ENCODE measurements at places on chromosomes 3 and 15.
A peak's percentile ranks its signal among the peaks of the same experiment; 100 is the strongest.

DNA sequence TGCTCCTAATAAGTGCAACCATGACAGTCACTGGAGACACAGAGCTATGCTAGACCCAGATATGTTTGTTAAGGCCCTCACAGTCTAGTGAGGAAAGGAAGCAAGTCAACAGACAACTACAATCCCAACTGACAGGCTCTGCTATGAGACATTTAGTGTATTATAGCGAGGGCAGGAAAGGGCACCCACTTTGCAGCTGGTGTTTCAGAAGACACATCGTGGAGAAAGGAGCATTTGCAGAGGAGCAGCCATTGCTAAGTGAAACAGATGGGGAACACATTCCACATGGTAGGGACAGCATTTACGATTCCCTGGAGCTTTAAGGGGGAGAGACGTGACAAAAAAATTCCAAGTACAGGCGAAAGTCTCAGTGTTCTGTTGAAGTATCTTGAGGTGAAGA, 685.6 kb downstream of the AGBL1 start:
- no peak for DNase-seq

GRCh38 chr3:81013360-81013759, 748.1 kb downstream of the GBE1 start:
- no peak for DNase-seq

DNA sequence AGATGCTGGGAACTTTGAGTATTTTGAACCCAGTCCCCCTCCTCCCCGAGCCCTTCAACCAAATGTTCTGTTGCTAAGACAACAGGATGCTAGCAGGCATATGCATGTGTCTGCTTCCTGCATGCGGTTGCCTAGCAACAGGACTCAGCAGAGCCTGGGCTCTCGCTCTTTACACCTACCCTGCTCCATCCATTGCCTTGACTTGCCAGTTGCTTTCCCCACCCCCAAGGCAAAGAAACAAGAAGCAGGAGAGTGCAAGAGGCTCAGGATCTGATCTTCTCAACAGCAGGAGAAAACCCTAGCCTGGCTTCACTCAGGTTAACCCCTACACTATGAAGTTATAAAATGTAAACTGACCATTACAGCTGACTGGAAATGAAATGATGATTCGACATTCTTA, 393.0 kb downstream of the IGSF11 start:
- no peak for DNase-seq

- DNase-seq = no peak
Observed at GRCh38 chr15:46703020-46703861, 1014.1 kb upstream of the SEMA6D start.

DNA sequence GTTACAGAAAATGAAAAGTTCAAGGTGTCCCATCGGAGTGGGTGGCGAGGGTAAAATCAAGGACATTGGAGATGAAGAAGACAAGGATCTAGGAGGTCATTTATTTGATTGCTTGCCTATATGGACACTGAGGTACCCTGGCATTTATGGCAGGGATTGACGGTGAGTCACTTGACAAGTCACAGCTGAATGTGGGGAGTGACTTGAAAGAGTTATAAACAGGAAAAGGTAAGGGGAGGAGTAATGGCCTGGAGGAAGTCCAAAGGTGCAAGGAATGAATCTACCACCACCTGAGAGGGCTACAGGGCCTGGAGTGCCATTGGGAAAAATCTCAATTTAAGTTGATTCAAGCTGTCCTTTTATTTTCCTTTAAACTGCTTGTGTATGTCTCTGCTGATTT, 11.8 kb upstream of the SGO1 start:
- no peak for DNase-seq

DNA sequence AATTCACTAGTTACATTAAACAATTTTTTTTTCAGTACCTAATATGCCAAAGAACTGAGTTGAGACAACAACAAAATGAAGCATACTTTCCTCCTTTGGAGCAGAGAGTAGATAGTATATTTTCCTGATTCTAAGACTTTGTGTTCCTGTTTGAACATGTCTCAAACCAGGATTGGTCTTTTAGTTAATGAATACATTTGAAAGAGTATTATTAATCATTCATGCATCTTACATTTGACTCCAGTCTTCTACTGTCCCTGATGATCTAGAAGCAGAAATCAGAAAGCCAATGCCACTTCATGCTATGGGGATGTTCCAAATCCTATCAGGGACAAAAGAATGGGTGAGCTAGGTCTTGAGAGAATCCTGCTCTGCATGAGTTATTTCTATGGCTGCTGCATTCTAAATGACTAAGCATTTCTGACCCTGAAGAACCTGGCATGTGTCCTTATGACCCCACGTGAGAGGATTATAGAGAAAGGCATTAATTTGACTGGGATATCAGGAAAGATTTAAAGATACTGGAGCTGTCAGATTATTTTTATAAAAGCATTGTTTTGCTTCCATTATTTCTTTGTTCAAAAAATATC, 32.9 kb upstream of the MBNL1 start:
- DNase-seq = no peak

DNA sequence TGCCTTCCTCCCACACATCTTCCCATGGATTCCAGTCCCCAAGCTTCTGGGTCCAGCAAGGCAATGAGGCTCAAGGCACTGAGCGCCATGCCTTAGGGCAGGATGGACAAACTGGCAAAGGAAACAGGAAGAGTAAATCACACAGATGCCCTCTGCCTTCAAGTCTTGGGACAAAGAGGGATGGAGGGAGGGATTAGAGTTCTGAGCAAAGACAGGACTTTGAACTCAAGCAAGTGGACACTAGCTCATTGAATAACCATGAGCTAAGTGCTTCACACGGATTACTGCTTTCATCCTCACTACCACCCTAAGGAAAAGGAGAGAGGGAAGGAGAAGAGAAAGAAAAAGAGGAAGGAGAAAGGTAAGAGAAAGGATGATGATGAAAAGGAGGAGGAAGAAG, 7.6 kb upstream of the THBS1 start:
- DNase-seq = no peak

DNA sequence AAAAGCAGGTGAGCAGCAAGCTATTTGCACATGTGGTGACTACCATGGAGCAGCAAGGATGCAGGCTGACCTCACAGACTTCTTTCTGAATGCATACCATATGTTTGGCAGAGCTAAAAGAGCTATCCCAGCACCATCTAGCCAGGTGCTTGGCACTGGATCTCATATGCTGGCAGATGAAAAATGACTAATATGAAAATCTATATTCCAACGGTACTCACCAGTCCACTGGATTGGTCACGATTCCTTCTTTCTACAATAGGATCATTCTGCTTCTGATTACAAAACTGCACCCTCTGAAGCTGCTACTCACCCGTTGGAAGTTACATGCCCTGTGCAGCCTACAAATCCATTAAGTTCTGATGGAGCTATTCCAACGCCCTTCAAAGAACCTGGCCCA, 714.3 kb upstream of the CFAP20DC start:
- DNase-seq = no peak

DNA sequence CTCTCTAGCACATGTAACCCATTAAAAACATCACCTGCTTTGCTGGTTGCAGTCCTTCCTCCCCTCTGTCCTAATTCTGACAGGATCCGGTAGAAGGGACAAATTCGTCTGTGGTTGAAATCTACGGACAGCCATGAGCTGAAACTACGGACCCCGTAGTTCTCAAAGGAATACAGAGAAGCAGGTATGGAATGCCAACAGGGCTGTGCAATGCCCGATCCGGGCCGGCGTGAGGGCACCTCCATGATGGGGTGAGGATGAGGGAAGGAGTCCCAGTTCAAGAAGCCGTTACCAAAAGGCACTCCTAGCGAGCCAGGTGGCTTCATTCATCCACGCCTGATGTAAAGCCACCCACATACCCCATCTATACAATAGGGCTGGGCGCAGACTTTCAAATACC, 160.0 kb upstream of the NSMCE3 start:
- no peak for DNase-seq

GRCh38 chr3:178392511-178392926, 143.7 kb upstream of the KCNMB2 start:
- no peak for DNase-seq

GRCh38 chr15:76391309-76391708, 54.7 kb downstream of the ISL2 start:
- no peak for DNase-seq

- peak; percentile 67 for DNase-seq
Observed at GRCh38 chr3:146640955-146641867, 36.1 kb upstream of the PLSCR5 start.

GRCh38 chr3:47004369-47005211, 25.1 kb downstream of the NBEAL2 start:
- no peak for DNase-seq

DNA sequence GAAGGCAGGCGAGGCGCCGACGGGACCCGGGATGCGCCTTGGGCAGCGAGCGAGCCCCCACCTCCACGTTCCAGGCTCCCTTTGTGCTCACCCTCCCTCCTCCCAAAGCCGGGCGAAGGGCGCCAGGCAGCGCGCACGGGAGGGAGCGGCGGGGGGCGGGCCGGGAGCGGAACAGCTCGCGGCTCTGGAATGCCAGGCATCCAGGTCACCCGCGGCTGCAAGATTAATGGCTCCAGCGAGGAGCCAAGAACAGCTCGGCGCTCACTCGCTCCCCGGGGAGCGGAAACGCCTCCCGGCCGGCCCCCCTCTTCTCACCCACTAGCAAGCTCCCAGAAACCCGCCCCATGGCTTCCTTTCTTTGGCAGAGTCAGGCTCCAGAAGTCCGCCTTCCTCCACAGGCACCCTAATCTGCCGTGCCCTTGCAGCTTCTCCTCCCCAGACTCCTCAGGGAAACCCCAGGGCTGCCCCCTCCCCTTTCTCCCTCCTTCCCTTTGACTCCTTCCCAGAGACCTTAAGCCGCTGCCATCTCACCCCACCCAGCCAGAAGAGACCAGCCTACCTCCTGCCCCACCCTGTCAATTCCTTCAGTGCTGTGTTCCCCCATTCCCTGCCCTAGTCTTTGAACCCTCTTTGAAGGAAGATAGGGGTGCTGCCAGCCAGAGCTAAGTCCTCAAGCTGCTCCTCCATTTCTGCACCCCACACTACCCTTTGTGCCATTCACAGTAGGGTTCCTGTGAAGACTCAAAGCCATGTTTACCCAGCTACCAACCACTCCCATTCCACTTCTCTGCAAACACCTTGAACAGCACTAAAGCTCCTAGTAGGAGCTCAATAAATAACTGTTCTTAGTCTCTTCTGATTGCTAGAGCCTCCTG, 9.9 kb downstream of the AMOTL2 start:
- DNase-seq = no peak

GRCh38 chr3:178193846-178194245, 342.4 kb upstream of the KCNMB2 start:
- DNase-seq = no peak

- no peak for DNase-seq
Observed at GRCh38 chr15:64525828-64526530, 65.6 kb downstream of the ZNF609 start.

DNA sequence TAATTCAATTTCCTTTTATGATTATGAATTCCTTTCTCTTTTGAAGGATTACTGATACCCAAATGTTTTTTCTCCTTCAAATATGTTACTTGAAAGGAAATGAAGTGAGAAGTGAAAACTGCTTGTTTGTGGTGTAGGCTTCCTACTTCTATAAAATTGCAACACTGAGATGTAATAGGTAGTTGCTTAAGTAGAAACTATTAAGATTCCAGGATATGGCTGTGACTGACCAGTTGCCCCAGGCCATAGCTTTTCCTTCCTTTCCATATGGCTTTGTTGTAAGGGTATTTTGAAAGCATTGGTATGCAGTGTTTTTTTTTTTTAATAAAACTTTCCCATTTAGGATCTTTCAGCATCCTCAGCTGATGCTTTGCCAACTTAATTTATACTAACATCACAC, 28.5 kb downstream of the DNAJC13 start:
- peak; percentile 97 for DNase-seq

- DNase-seq = no peak
Observed at GRCh38 chr3:169659096-169659819, 4.3 kb downstream of the MECOM start.

GRCh38 chr3:87855616-87856015, 203.2 kb downstream of the CGGBP1 start:
- no peak for DNase-seq

DNA sequence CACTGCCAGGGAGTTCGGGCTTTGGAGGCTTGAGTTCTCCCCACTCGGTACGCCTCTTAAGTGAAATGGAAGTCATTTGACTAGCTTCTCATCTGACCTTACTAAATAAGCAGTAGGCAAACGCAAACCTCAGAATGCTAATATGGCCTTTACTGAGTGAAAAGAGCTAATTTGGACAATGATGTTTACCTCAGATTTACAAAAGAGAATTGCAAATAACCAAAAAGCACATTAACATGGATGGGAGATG, 1.6 kb upstream of the RNU6-1 start:
- DNase-seq = no peak

DNA sequence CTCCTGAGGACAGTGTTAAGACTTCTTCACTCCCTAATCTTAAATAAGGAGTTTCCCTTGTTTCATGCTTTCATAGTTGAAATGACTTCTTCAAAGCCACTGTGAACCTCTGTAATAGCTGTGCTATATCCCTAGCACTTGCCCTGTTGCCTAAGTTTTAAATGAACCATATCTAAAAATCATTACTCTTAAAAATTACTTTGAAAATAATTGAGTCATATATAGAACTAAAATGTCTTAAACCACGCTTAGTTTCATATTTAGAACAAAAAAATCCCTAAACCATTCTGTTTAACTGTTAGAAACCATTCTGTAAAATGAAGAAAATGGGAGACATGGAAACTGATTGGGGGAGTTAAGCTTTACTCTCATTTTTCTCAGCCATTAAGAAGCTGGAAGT, 29.8 kb downstream of the DNAJC19 start:
- no peak for DNase-seq

DNA sequence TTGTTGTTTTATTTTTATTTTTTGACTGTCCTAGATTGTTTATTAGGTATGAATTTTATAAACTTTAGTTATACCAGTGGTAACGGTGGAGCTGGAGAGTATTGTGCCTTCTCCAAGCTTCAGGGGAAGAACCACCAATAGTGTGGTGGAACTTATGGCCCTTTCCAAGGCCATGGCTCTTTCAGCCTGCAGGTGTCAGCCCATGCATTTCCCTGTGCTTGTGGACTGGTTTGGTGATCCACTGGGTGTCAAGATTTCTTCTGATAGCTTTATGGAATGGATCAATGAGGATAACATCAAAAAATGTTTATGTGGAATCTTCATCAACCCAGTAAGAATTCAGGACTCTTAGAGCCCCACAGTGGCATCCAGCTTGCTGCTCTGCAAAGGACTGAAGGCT, 19.2 kb upstream of the SCAMP5 start:
- no peak for DNase-seq

- no peak for DNase-seq
Observed at GRCh38 chr15:76251717-76252116, 59.6 kb downstream of the ETFA start.

DNA sequence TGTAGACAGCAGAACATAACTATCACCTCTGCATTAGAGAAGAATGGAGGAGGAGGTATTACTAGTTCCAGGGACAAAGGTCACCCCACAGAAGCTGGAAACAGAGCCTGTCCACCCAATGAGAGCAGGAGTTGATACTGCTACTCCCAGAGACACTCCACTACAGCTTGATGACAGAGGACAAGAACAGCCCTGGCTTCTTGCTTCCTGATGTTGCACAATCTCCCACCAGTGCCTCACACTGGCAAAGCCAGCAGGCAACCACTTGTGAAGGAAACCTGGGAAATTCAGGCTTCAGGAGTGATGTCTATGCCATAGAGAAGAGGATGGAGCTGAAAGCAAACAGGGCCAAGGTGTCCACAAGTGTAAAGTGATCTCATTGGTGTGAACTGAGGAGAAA, 78.0 kb upstream of the POU1F1 start:
- DNase-seq = no peak

Measured in AML-193 (cell line).